ENCODE measurements at places on chromosomes 5 and 9.

DNA sequence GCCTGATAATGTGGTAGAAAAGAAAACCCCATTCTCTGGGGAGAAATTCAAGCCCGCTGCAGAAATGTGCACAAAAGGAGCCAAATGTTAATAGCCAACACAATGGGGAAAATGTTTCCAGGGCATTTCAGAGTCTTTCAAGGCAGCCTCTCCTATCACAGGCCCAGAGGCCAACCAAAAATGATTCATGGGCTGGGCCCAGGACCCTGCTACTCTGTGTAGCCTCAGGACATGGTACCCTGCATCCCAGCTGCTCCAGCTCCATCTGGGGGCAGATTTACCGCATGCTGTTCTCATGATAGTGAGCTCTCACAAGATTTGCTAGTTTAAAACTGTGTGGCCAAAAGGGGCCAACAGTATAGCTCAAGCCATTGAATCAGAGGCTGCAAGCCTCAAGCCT, 41.1 kb downstream of the RAPGEF6 start:
- DNase-seq, result no peak

- DNase-seq, result no peak
Measured at GRCh38 chr5:59795141-59795540, 98.4 kb downstream of the PDE4D start.

- no peak for DNase-seq
Measured at GRCh38 chr9:69001921-69002320, 12.0 kb downstream of the PRKACG start.

GRCh38 chr5:142086679-142087078, 21.9 kb upstream of the NDFIP1 start:
- no peak for DNase-seq

GRCh38 chr5:159902444-159903121, 13.7 kb upstream of the ADRA1B start:
- peak; percentile 20 for DNase-seq

DNA sequence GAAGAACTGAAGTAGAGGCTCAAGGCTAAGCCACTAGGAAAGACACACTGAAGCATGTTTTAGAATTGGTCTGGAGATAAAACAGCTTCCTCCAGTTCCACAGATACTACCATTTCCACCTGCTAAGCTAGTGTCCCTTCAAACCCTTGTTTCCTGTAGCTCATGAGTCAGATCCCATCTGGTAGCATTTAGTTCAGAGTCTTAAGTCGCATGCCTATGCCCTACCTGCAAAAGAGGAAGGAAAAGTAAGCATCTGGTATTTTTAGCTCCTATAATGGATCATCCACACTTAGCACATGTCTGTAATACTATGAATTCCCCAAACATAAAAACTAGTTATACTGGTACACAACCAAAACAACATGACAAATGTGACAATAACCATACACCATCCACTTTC, 92.1 kb downstream of the CDKN2A start:
- no peak for DNase-seq

- DNase-seq, result no peak
Measured at GRCh38 chr9:37952731-37953130, 48.8 kb upstream of the SLC25A51 start.

DNA sequence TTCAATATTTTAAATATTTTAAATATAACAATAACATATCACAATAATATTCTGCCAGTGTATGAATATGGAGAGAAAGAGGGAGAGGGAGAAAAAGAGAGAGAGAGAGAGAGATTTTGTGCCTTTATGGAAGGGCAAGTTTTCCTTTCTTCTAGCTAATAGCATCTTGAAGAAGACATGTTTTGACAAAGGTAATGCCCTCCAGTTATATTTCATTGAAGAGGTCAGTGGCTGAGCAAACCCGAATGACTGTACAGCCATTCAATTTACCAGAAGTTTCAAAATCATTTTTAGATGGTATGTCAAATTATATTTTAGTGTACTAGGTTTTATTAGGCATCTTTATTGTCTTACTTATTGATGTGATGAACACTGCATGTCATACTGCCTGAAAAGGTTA, 139.3 kb downstream of the EMB start:
- no peak for DNase-seq

GRCh38 chr5:73186976-73187375, 14.0 kb downstream of the TMEM174 start:
- DNase-seq, result no peak

DNA sequence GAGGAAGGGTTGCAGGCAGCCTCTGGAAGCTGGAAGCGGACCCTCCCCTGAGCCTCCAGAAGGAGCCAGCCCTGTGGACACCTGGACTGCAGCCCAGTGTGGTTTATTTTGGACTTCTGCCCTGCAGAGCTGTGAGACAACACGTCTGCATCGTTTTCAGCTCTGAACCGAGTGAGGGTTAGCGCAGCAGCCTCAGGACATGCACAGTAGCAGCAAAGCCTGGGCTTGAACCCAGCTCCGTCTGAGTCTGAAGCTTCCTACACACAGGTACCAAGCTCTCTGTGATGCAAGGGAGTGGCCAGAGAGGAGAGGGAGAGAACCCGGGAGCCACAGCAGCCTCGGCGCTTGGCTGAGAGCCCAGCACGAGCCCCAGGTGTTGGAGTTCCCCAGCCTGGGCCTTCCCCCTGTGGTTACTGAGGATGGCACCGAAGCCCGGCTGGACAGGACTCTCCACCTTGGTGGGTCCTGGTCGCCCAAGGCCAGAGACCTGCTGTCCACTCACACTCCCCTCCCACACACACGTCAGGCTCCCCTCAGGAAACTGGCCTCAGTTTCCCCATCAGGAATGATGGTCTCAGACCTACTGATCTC, 128.2 kb downstream of the OLFM1 start:
- no peak for DNase-seq

DNA sequence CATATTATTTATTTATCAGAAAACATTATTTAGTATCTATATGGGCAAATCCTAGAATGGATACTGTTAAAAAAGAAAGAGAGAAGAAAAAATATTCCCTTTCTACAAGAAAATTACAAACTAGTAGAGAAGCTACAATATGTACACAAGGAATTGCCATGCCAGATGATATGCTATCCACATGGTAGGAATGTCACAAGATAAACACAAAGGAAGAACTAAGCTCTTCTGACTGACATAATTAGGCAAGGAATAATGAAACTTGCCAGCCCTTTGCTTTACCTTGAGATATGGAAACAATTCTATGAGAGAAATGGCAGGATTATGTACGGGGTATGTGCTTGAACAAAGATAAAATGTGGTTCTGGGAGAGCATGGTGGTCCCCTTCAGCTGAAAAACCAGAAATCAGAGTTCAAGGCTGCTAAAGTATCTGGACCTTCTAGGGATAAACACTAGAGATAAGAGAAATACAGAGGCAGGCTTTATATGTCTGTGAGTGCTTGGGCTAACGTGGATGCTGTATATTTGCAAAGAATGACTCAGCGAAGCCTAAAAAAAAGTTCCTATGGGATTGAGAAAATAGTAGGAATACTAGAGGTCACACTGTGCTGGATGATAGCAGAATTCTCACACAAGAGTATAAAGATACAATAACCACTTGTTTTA, 451.6 kb downstream of the TLE1 start:
- DNase-seq, result no peak

- no peak for DNase-seq
Measured at GRCh38 chr9:89657295-89657694, 52.5 kb downstream of the GADD45G start.

- no peak for DNase-seq
Measured at GRCh38 chr5:27701931-27702903, 663.8 kb upstream of the CDH9 start.

- no peak for DNase-seq
Measured at GRCh38 chr5:107135391-107135790, 535.3 kb downstream of the EFNA5 start.

- DNase-seq, result no peak
Measured at GRCh38 chr9:130002320-130002719, 40.7 kb downstream of the FNBP1 start.

DNA sequence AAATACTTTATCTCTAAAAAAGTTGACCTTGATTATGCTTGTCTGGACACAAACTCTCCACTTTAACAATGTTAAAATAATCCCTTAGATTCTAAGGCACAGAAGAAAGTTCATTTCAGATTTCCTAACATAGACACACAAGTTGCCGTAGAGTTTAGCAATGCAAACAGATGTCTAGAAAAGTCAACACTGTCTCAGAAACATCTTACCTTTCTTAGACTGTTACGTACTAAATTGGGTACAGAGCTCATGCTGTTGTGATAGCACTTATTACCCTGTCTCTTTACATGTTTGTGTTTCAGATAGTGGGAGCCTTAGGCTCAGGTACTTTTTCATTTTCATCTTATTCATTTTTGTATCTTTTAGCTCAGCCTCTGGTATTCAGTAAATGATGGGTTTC, 52.0 kb downstream of the C5 start:
- DNase-seq, result no peak

- DNase-seq, result no peak
Measured at GRCh38 chr5:17918373-17919104, 284.3 kb downstream of the TAF11L14 start.

- no peak for DNase-seq
Measured at GRCh38 chr5:169946743-169947295, 33.5 kb downstream of the INSYN2B start.

DNA sequence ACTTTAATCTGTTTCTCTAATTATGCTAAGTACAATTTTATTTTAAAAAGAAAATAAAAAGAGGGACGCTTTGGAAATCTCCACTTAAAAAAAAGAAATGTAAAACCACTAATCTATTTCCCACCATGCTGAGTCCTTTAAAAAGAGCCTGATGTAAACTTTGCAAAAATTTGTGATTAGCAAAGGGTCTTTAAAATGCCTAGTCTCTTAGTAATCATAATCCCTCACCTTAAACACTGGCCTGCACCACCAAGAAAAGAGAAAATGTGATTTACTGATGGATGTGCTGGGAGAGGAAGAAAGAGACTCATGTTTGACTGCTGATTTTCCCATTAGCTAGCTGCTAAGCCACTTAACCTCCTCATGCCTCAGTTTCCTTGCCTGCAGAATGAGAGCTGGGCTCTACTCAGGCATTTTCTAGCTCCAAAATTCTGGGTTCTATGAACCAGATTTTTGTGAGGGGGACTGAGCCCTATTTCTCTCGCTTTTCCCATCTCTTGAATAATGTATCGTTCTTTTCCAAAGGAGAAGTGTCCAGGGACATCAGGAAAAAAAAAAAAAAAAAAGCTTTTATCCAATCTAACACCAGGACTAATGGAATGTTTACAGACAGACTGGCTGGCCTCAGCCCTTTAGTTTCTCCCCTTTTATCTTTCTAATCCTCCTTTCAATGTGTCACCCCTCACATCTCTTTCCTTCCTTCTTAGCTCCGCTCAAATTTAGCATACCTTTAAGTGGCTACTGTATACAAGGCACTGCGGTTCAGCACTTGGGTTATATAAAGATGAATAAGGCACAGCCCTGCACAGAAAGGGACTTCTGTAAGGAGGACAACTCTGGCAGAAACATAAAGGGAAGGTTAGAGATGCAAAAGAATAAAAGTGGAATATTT, 312.4 kb downstream of the ARL15 start:
- no peak for DNase-seq

Measured in CD4-positive, CD25-positive, alpha-beta regulatory T cell (primary cell).